Cerebellar cortex (tissue), 1 donor: ENCODE measurements at places on chromosomes 16 and 17.

DNA sequence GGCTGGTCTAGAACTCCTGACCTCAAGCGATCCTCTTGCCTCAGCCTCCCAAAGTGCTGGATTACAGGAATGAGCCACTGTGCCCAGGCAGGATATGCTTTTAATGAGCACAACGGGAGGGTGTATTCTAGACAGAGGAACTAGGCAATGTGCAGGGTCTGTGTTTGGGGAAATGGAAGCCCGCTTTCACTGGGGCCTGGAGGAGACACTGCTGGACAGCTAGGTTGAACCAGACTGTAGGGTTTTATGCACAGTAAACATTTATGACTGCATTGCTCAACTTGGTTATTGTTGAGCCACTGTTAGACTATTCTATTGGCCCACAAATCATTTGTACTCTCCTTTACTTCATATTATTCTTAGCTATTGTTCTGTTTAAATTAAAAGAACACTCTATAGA lies 10.2 kb upstream of the SIAH1 start:
- DNase-seq = no peak

- DNase-seq = no peak
Measured at GRCh38 chr17:7647018-7647417, 3.7 kb upstream of the ATP1B2 start.

- DNase-seq = no peak
Measured at GRCh38 chr17:9818760-9819159, 3.1 kb downstream of the GSG1L2 start.

DNA sequence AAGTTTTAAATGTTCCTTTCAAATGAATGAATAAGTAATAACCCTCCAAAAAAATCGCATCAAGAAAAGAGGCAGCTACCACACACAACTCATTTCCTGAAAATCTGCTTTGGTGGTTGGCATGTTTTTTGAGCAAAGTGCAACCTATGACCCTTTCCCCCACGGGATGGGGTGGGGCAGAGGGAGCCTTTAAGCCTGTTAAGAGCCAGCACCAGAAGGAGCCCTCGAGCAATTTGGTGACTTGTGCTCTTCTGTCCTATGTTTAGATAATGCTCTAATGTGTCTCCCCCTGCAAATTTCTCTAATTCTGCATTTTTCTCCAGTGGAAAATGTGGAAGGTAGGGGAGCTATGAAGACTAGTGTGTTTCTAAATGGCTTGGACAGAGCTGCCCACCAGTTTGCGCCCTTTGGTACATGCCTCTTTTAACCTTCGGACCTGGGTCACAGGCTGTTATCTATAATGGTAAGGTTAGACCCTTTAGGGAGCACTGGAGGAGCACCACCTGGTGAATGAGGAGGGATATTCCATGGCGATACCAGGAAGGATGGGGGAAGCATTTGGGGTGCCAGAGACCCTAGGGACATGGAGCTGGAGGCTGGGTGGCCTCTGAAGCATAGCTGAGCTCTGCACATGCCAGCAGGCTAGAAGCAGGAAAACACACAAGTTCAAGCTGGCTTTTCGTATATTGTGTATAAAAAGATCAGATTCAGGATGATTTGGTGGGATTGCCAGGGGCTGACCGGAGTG lies 1.6 kb downstream of the PYCARD start:
- peak; percentile 37 for DNase-seq

DNA sequence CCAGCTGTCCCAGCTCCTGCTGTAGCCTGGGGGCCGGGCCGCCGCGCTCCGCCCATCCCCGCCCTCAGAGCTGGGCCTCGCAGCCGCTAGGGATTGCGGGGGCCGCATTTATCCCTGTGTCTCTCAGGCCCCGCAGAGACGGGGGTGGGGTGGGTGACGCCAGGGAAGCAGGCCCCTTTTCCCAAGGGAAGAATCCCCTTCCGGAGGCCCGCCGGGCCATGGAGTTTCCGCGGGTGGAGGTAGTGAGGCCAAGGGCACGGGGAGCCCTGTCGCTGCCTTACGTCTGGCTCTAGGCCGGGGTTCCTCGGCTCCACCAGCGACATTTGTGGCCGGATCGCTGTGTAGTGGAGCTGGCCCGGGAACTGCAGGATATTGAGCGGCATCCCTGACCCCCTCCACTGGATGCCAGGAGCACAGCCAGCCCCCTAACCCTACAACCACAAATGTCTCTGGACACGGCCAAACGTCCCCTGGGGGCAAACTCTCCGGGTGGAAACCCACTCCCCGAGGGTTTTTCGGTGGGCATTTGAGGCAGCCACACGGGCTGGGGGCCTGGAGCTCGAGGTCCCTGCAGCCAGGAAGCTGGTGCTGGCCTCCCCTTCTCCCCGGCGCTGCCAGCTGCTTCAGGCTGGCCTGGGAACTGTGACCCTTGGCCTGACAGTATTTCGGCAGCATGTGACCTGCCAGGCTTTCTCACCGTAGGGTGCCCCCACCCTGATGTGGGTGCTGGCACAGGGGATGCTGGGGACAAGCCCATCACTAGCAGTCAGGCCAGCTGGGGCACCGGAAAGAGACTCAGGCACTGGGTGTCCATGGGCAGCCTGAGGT lies 12.0 kb upstream of the CD300A start:
- no peak for DNase-seq
